ENCODE measurements at places on chromosomes 1 and 21.

- DNase-seq = no peak
Observed at GRCh38 chr1:112478314-112478713, 30.5 kb upstream of the WNT2B start.

GRCh38 chr1:2024451-2024850, 5.3 kb downstream of the GABRD start:
- DNase-seq = no peak

GRCh38 chr1:165152727-165153126, 203.8 kb downstream of the LMX1A start:
- DNase-seq = no peak

DNA sequence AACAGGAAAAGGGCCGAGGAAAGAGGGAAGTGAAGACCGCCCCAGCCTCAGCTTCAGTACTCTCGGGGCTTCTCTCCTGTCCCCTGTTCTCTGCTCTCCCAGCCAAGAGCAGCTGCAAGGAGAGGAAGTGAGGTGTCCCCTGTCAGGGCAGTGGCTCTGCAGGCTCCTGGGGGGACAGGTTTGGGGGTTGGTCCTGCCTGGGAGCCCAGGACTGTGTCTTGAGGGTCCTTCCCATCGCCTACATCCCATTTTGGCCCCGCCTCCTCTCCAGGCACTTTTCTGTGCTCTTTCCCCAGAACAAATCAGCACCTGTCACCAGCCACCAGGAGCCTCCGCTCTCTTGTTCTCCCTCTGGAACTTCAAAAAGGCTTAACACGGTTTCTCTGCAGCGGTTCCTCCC, 82.6 kb downstream of the VWA5B1 start:
- no peak for DNase-seq

DNA sequence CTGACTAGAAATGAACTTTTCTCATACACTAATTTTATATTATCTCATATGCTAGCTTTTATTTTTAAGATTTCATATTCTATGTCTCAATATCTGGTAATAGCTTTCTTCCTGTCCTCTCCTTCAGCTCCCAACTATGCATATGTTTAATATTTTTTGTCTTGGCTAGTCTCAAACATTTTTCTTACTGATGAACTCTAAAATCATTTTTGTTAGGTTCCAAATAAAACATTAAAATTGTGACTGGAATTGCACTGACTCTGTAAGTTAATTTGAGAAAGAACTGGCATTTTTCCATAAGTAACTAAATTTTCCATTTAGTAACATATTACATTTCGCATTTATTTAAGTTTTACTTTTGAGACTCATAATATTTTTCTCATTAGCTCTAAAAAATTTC, 368.5 kb upstream of the DPYD start:
- DNase-seq = no peak

- no peak for DNase-seq
Observed at GRCh38 chr21:41258617-41259016, 58.0 kb upstream of the FAM3B start.

- DNase-seq = no peak
Observed at GRCh38 chr1:54417123-54417522, 10.9 kb upstream of the SSBP3 start.

DNA sequence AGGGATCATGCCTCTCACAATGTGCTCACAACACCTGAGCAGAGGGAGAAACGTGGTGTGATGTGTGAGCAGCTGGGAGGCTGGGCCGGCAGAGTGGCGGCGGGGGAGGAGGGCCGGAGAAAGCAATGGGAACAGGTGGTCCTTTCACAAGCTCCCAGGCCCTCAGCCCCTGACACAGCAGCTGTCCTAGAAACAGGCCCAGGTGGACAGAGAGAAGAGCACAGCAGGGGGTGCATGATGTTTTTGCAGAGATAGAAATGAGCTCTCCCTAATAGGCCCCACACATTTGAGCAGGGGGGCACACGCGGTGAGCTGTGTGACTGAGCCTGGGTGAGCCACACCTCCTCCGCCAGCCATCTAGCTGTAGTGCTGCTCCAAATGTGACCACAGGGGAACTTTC, 7.6 kb upstream of the RGS16 start:
- no peak for DNase-seq

- no peak for DNase-seq
Observed at GRCh38 chr1:244273845-244274619, 177.7 kb downstream of the ADSS2 start.

- DNase-seq = no peak
Observed at GRCh38 chr1:2801046-2801445, 447 bp downstream of the TTC34 start.

- no peak for DNase-seq
Observed at GRCh38 chr1:55326496-55327243, 111.5 kb upstream of the USP24 start.

DNA sequence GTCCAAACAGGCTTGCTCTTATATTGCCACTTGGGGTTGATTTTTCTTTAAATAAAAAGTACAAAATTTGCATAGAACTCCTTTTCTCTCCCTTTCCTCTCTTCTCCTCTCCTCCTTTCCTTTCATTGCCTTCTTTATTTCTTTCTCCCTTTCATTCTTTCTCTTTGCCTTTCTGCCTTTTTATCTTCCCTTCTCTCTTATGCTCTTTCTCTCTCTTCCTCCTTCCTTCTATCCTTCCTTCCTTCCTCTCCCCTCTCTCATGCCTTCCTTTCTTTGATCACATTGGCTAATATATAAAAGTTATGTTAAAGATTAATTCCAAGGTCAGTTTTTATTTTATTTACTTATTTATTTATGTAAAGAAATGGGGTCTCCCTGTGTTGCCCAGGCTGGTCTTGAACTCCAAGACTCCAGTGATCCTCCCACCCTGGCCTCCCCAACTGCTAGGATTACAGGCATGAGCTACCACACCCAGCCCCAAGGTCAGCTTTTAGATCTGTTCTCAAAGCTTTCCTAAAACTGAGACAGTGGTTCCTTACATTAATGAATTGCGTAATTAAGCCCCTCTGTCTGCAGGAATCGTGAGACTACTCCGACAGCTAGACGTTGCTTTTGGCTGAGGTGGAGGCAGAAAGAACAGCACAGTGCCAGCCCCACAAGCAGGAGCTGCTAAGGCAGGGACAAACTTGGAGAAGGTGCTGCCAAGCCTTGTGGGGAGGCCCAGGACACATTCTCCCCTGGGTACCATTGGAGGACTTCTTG, 361.9 kb downstream of the SIPA1L2 start:
- DNase-seq = no peak

DNA sequence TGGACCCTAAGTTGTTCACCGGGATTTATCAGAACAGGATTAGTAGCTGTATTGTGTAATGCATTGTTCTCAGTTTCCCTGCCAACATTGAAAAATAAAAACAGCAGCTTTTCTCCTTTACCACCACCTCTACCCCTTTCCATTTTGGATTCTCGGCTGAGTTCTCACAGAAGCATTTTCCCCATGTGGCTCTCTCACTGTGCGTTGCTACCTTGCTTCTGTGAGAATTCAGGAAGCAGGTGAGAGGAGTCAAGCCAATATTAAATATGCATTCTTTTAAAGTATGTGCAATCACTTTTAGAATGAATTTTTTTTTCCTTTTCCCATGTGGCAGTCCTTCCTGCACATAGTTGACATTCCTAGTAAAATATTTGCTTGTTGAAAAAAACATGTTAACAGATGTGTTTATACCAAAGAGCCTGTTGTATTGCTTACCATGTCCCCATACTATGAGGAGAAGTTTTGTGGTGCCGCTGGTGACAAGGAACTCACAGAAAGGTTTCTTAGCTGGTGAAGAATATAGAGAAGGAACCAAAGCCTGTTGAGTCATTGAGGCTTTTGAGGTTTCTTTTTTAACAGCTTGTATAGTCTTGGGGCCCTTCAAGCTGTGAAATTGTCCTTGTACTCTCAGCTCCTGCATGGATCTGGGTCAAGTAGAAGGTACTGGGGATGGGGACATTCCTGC, 3.9 kb upstream of the OLFML3 start:
- no peak for DNase-seq

GRCh38 chr1:9891207-9891606, 18.9 kb downstream of the CTNNBIP1 start:
- DNase-seq = no peak

Measured in right renal cortex interstitium (tissue), 3 donors.